ENCODE measurements at places on chromosomes 2 and 18.

DNA sequence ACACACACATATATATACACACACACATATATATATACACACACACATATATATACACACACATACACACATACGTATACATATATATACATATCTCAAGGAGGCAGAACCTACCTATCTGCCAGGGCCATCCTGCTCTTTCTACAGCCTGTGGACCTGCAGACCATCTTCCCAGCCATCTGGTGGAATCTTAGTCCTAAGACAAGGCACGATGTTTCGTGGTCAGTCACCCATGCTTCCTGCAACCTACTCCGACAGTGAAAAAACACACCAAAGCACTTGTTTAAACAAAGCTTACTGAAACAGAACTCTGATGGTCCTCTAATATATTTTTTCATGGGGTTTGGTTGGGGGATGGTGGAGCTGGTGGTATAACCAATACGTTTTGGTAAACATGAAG lies 164.2 kb upstream of the ZNF521 start:
- DNase-seq = no peak

GRCh38 chr18:39841482-39842365 lies 2113.3 kb upstream of the PIK3C3 start:
- DNase-seq = peak; percentile 73

- DNase-seq = no peak
These were observed 165.9 kb upstream of the ID2 start for GRCh38 chr2:8515864-8516533.

GRCh38 chr18:77103187-77103850 lies 29.3 kb downstream of the MBP start:
- no peak for DNase-seq

All from pons (tissue), 1 donor.